Activated CD4-positive, alpha-beta T cell treated with anti-CD3 and anti-CD28 coated beads for 48 hours (primary cell): ENCODE measurements at places on chromosomes 7 and 10.

GRCh38 chr7:45155941-45156340 is 1.6 kb upstream of the RAMP3 start:
- no peak for DNase-seq

GRCh38 chr10:128570319-128570995 is 444.2 kb upstream of the MKI67 start:
- no peak for DNase-seq

GRCh38 chr7:139505563-139505962 is 17.9 kb upstream of the CLEC2L start:
- peak; percentile 52 for DNase-seq

DNA sequence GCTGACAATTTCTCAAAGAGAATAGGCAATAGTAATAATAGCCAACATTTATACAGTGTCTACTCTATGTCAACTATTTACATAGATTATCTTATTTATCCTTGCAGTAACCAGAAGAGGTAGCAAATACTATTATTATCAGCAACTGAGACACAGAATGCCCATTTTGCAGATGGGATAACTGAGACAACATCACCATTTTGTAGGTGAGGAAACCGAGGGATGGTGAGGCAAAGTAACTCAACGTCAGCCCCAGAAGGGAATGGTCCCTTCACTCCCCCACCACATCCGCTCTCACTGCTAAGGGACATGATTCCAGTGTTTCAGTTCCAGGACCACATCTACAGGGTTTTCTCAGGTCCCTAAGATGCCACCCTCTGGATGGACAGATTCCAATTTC is 261.2 kb upstream of the NEBL start:
- no peak for DNase-seq

DNA sequence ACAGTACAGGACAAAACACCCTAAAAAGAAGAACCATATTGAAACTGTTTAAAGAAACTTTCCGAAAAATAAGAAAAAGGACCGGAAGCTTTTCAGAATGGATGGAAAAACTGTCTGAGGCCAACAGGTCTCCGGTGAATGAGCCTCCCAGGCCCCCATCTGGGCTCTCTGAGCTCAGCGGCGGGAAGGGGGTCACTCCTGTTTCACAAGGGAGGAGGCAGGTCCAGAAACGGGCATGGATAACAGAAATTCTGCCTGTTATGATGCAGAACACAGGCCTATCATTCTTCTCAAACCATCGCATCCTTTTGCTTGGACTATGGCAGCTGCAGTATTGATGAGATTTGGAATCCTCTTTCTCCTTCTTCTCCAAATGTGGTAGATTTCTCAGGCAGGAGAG is 58.9 kb upstream of the SHH start:
- DNase-seq, result no peak

DNA sequence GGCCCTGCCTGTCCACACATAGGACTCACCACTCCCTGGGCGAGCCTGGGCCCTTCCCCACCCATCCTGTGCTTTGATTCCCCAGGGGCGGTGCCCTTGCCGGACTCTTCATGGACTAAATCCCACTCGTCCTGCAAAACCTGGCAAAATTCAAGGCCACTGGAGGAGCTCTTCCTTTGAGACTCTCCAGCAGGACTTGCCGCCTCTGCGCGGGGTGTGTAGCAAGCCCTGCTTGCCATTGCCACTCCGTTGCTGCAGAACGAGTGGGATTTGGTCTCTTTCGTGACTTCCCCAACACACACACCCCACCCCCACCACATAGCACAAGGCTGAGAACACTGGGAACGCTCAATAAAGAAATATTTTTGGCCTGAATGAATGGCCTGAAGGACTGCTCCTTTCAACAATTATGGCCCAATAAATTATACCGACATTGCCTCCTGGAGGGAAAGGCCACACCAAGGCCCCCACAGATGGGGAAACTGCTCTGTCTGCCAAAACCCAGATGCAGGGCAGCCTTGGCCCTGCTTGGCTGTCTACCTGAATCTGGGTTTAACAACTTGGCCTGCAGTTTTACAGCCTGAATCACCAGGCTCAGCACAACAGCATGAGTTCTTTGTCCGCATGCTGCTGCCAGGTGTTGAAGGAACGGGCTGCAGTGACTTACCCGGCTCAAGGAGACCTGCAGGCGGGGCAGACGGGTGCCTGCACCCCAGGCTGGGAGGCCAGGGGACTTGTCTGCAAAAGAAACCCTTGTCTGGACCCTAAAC is 72.8 kb upstream of the KAT6B start:
- no peak for DNase-seq

- DNase-seq, result no peak
Observed at GRCh38 chr7:105904064-105904463, 27.7 kb upstream of the ATXN7L1 start.

- DNase-seq, result no peak
Observed at GRCh38 chr10:96387161-96387560, 28.4 kb upstream of the OPALIN start.

GRCh38 chr7:151080067-151080521 is 515 bp downstream of the FASTK start:
- peak; percentile 40 for DNase-seq

- no peak for DNase-seq
Observed at GRCh38 chr10:96850825-96851224, 18.7 kb downstream of the LCOR start.

GRCh38 chr7:9761224-9761623 is 1212.4 kb upstream of the PHF14 start:
- DNase-seq, result no peak

DNA sequence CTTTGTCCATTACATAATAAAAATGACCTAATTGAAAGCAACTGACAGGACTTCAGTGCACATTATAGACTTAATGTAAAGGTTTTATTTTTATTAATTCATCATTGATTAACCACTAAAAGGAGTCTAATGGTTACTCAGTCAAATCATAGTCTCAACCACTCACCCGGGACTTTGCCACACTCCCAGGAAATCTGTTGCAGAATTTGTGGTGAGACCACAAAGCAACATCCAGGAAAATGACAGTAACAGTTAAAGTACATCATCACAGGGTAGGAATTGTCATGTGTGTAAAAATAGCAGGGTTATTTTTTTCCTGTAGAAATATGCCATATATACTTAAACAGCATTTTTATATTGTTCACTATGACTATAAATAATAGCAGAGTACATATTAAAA is 6.3 kb upstream of the HGF start:
- DNase-seq, result no peak

- no peak for DNase-seq
Observed at GRCh38 chr10:103181244-103181643, 11.8 kb downstream of the NT5C2 start.

- DNase-seq, result no peak
Observed at GRCh38 chr7:154371424-154371823, 319.2 kb downstream of the DPP6 start.

GRCh38 chr10:16673443-16673842 is 143.8 kb downstream of the RSU1 start:
- no peak for DNase-seq

DNA sequence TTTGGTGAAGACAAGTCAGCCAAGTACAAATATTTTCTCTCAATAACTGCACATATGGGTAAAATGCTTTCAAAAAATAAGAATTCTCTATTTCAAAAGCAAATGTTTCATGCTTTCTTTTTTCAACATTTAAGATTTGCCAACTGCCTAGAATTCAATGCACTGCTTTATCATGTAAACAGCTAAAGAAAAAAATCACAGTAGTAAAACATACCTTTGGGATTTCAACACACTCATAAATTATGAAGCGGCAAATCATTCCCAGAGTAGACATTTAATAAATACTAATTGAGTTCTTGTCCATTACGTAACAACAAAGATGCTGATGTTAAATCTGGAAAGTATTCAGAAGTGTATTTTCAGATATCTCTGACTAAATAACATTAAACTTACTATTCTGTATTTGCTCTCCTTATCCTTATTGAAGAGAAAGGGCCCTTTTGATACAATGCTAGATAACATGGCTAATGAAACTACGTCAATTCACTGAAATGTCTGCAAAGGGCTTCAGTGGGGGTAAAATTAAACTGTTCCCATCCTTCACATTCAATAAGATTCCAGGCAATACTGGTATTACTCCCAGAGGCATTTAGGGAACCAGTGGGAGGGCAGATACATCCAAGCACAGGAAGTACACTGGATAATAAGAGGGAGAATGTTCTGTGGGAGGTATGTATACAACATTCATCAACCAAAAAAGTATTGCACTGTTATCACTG is 13.9 kb downstream of the NAPEPLD start:
- no peak for DNase-seq

- DNase-seq, result no peak
Observed at GRCh38 chr7:24769851-24770250, 12.6 kb upstream of the GSDME start.

GRCh38 chr7:17640730-17641377 is 299.4 kb downstream of the SNX13 start:
- DNase-seq, result peak; percentile 32
